ENCODE measurements at places on chromosomes 7 and 10.

- DNase-seq, result no peak
These were observed 47.7 kb upstream of the MKRN1 start for GRCh38 chr7:140526787-140527664.

DNA sequence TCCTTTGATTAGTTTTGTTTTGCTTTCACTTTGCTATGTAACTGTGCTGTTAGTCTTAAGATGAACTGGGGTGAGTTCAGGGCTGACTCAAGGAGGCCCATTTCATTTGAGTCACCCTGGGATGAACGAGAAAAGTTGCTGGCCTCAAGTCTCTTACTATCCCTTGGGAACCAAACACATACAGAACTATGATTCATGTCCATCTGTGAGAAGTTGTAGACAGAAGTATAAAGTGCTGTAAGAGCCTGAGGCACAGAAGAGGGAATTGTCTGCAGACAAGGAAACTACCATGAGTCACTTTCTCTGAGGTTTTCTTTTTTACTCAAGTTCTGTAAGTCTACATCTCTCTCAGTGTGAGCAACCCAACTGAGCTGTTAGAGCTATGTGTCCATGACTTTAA, 179.8 kb upstream of the CSTF2T start:
- peak; percentile 12 for DNase-seq

GRCh38 chr7:22979861-22980260, 34.1 kb downstream of the HYCC1 start:
- no peak for DNase-seq

GRCh38 chr7:112665709-112666108, 124.5 kb downstream of the TMEM168 start:
- DNase-seq, result no peak

DNA sequence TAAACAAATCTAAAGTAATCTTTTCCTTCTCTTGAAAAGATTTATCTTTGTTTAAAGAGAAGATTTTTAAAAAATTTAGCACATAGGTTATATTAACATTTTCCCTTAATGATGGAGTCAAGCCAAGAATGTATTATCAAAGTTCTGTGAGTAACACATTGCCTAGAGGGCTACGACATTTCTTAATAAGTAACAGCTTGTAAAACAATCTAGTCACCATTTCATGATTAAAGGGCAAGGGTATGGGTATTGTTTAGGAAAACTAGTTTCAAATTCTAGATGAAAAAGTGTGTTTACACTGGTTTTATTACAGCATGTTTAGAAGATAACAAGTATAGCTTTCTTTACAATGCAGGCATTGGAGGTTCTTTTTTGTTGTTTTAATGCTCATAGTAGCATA, 28.6 kb upstream of the LAMB4 start:
- DNase-seq, result no peak

GRCh38 chr7:859359-860030, 16.9 kb upstream of the GET4 start:
- no peak for DNase-seq

DNA sequence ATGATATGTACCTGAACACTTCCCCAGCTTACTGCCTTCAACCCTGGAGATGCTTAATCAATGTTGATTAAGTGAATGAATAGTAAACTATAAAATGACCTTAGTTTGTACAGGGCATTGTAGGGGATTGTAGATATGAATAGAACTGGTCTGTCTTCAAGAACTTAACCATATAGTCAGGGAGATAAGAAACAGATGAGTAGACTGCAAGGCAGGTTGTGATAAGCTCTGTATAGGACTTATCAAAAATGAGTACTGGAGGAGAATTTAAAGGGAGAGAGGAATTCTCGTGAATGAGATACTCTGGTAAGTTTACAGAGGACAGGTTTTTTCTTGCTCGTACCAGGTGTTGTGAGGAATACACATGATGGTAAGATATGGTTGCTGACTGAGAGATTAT, 27.6 kb downstream of the SGPL1 start:
- no peak for DNase-seq

DNA sequence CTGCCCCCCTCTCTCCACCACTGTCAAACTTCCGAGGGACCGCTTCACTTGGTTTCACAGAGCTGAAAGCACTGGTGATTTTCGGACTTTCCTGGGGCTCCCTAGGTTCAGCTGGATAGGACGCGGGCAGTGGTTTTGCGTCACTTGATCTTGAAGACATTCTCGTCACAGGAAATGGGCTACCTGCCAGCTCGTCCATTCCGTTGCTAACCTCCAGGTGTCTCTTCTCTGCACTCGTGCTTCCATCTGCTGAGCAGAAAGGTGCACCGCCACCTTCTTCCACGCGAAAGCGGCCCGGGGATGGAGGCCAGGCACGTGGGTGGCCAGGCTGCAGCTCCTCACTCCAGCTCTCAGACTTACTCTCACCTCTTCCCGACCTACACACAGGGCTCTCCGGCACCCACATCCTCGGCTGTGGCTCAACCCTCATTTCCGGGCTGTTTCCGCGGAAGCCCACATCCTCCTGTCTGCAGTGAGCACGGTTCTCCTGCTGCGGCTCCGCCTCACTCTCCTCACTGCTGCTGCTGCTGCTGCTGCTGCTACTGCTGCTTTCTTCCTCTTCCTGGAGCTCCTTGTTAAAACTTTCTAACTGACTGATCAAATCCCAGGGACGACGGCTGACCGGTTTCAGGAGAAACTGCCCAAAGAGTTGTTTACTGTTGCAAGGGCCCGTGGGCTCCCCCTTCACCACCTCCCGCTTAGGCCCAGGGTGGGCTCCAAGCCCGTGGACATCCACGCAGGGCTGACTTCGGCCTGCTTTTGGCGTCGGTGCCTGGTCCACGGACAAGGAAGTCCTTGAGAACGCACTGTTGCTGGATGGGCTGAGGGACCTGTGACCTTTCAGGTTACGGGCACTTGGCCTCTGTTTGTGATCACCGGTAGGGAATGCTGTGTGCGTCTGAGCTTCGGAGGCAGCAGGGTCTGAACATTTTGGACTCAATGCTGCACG, 32.1 kb downstream of the JCAD start:
- DNase-seq, result peak; percentile 42

DNA sequence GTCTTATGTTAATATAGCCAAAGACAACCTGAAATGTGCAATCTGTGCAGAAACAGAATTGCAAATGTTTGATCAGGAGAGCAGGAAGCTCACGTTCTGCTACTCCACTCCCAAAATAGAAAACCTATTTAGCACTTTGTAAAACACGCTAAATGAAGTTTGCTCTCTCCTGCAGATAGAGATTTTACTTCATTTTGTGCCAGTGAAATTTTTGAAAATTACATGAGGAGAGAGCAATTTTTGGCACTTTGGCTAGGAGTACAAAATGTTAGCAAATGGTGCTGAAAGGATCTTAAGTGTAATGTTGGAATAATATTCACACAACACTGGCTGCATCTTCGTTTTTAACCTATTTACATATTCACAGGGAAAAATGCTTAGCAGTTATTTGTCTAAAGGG, 61.9 kb downstream of the SEM1 start:
- no peak for DNase-seq

DNA sequence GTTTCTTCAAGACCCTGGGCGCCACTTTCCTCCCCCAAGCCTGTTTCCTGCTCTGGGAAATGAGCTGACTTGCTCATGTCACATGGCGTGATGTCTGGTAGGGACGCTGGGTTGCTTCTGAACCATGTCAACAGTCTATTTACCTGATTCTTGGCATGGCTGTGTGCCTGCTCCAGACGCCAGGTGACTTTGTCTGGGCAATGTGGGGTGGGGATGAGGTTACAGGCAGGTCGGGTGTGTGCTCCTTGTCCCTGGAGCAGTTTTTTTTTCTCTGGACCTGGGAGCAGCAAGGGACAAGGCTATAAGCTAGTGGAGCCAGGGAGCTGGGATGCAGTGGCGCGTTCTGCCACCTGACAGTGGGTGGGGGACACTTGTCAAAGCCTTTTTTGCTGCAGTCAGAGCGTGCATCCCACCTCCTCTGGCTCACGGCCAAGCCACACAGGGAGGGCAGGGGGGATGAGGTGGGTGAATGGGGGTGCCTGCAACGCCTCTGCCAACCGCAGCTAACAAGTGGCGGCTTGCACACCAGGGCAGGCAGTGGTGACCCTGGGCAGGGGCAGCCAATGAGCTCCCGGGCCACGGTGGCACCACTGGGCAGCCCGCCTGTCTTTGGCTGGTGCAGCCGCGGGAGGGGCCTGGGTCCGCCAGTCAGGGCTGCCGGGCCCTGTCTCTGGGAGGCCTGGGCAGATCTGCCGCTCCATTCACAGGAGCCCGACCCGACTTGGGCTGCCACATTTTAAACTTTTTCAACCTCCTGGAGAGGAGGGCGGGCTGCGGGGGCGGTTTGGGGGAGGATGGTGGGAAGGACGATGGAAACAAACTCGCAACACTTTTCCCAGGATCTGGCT, 22.9 kb downstream of the DNAJB12 start:
- peak; percentile 64 for DNase-seq

DNA sequence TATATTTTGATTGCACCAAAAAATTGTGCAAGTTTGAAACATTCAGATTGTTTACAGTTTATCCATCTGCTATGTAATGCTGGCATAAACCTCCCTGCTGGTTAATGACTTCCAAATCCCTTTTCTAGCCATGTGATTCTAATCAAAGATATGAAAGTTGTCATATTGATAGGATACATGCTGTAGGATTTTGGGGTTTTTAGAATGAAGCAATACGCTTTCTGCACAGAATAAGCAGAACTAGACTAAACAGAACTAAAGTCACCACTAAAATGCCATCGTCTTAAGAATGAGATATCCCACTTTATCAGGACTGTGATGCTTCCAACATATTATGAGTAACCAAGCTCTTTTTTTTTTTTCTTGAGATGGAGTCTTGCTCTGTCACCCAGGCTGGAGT, 856 bp downstream of the SSMEM1 start:
- no peak for DNase-seq

DNA sequence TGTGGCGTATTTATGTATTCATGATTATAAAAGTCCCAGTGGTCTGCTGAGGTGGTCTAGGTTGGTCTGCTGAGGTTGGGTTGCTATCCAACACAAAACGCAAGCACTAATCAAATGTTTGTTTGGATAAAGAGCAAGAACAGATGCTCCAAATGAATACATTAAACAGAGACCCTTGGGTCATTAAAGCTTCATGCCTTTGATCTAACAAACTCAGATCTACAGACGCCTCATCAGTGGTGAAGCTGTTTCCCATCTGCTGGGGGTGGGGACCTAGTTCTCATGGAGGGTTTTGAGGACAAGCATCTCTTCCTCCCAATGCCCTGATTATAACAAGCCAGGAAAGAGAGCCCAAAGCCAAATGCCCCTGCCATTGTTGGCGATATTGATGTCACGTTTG, 786.7 kb downstream of the NRG3 start:
- no peak for DNase-seq

GRCh38 chr7:50068850-50069551, 24.0 kb downstream of the ZPBP start:
- DNase-seq, result no peak

DNA sequence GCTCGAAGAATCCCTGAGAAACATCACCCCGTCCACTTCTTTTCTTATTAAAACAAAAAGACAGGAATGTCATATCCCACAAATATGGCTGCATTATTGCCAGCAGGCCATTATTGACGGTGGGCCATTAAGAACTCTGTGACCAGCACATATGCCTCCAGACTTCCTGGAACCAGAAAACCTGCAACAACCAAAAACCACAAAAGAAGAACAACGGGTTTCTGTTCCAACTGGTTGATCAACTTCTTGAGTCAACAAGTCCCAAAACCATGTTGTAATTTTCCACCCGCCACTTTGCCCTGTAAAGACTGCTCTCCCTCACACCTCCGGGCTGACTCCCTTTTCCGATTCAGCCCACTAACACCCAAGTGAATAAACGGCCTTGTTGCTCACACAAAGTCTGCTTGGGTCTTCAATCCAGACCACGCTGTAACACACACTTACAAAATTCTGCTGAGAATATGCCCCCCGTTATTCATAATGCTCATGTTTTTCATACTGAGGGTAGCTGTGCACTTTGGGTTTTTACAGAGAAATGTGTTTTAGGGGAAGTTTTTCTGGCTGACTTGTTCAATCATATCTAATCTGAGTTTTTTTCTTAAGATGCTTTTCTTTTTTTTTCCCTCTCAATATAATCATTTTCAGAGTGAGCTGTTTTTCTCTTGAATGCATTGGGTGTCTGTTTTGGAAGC, 20.7 kb downstream of the ZNF107 start:
- peak; percentile 4 for DNase-seq

GRCh38 chr7:2709553-2710285, 21.7 kb downstream of the AMZ1 start:
- peak; percentile 68 for DNase-seq

DNA sequence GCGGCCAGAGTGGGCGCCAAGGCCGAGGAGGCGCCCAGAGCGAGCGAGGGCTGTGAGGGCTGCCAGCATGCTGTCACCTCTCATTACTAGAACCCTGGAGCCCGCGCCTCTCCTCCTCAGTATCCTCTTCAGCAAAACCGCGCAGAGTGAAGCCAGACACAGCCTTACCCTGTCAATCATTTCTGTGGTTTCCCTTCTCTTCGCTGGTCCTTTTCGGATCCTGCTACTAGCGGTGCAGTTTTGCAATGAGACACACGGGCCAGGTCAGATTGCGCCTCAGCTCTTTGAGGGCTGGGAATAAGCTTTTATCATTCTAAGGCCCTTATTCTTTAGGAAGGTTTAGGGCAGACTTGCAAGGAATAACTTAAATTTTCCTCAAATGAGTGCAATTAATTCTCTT, 55.5 kb upstream of the FAM171A1 start:
- DNase-seq, result no peak

- DNase-seq, result no peak
These were observed 38.1 kb downstream of the FOXK1 start for GRCh38 chr7:4720225-4720624.

GRCh38 chr10:32972929-32973328, 14.9 kb upstream of the ITGB1 start:
- no peak for DNase-seq

GRCh38 chr10:83943049-83943448, 196.3 kb upstream of the GHITM start:
- DNase-seq, result no peak

GRCh38 chr7:56291-56913, 136.0 kb upstream of the FAM20C start:
- DNase-seq, result no peak

DNA sequence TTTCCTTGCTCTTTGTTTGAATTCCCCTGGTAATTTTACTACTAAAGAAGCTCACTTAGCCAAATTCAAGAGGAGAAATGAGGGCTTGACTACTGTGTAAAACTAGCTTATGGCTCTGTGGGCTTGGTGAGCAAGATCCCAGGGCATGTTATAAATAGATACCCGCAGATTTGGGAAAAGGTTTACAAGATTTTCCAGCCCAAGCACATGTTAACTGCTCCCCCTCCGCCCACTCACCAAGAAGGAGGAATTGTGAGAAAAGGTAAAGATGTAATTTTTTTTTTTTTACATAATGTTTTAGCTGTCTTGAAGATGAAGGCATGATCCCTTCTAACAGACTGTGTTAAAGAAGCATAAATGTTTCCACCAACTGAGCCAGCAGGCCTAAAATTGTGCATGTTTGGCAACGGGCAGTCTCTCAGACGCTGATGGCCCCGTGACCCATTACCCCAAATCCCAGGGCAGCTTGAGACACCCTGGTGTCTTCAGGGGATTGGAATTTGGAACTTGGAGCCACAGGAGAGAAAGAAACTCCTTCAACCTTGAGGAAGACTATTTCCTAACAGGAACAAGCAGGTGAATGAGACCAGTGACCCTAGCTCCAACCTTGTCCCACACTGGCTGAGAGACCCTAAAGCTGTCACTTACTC, 429.8 kb upstream of the CELF2 start:
- DNase-seq, result no peak

GRCh38 chr7:90266808-90267207, 21.8 kb downstream of the CFAP69 start:
- DNase-seq, result no peak
